Activated CD8-positive, alpha-beta memory T cell treated with anti-CD3 and anti-CD28 coated beads for 1 hour (primary cell): ENCODE measurements at places on chromosomes 7 and 10.

DNA sequence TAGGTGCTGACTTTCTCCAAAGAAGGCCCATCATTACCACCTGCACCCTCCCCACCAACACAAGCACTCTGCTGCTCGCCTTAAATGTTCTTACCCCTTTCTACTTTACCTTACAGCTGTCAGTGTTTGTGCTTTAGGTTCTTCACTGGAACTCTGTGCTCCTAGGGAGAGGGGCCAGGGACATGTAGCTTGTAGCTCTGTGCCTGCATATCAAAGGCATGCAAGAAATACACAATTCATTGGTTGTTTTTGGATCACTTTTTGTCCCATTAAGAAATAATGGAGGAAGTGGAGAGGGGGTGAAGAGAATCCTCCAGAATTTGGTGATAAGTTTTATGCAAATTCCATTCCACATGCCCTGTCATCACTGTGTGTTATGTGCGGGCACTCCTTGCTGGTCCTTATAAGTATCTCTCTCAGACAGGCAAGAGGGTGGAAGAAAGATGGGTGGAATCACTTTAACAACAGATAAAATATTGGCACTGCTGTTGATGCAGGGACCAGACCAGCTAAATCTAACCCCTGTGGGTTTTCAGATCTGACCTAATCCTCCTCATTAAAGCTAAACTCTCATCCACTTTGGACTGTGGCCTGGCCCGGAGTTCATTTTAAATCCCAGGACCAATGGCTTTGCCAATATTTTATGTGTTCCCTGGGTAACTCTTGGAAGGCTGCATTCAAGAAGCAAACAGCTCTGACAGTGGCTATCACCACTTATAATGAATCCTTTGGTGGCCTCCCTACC lies 375.8 kb upstream of the NFE2L3 start:
- no peak for DNase-seq

- DNase-seq = no peak
These were observed 11.8 kb upstream of the PNLIPRP2 start for GRCh38 chr10:116608686-116609594.

DNA sequence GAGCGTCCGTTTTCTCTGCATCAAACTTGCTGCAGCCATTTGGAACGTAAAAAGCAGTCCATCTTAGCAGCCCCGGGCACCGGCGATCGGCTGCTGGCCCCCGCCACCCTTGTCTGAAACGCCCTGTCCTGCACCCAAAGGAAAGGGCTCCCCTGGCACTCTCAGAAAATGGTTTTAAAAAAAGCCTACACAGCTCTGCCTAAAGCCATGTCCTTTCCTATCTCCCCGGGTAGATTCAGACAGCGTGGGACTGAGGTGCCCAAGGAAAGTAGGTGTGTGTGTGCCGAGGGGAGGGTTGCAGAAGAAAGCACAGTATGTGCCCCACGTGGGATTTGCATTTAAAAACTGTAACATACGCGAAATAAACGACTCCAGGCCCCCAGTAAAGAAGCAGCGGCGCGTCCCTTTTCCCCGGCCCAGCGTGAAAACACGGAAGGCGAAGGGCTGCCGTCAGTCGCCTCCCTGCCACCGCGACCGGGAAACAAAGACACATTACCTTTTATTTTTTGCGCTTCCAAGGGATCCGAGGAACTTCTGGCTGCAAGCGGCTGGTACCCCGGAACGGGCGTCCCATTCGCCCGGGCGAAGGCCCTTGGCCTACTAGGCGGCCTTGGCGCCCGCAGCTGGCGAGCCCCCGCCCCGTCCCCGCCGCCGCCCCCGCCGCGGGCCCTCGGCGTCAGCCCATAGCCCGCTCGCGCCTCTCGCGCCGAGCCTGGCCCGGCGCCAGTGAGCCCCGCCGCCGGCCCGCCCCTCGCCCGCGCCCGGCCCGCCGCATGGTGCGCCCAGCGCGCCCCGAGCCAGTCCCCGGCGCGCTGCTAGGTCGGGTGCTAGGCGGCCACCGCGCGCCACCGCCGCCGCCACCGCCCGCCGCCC lies 304.6 kb downstream of the PRPF18 start:
- DNase-seq = no peak

GRCh38 chr10:35927341-35927740 lies 285.2 kb upstream of the FZD8 start:
- no peak for DNase-seq

- DNase-seq = no peak
These were observed 34.5 kb downstream of the ADAP1 start for GRCh38 chr7:919924-920341.

DNA sequence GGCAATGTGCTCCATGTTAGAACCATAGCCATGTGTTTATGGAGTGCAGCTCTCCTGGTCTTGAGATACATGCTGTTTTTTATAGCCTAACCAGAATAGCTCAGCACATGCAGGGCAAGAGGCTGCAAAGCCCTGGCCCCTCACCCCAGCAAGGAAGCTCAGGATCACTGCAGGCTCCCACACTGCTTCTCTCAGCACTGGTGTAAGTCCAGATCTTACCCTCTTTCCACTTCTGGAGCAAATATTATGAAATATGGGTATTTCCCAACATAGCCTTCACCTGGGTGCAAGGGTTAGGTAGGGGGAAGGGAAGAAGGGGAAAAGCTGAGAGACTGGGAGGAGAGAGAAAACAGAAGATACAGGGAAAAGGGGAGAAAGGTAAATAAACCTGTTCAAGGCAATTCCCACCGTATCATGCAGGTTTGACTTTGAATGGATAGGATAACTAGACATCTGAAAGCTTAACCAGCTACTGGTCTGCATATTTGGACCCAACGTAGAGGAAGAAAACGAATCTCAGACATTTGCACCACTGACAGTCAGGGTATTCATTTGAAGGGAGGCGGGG lies 19.7 kb downstream of the SKIDA1 start:
- no peak for DNase-seq

- no peak for DNase-seq
These were observed 29.8 kb upstream of the VCL start for GRCh38 chr10:73968098-73968521.

- no peak for DNase-seq
These were observed 59.8 kb downstream of the COL13A1 start for GRCh38 chr10:69861251-69862240.

- no peak for DNase-seq
These were observed 1.0 kb upstream of the PLXDC2 start for GRCh38 chr10:19815036-19815730.

DNA sequence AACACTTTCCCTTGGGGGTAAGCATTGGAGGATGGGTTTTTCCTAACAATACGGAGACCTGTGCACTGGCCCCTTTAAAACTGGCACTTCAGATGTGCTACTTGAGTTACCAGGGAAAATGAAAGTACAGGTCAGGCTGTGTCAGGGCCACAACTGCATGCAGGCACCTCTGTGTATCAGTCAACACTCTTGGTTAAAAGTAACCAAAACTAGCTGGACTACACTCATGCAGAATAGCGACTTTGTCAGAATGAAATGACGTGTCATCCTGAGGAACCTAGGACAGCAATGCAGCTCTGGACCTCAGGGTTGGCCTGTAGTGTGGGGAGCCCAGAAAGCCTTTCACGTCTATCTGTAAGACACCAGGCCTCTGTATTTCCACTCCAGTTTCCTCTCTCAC lies 33.8 kb upstream of the SMKR1 start:
- DNase-seq = no peak

DNA sequence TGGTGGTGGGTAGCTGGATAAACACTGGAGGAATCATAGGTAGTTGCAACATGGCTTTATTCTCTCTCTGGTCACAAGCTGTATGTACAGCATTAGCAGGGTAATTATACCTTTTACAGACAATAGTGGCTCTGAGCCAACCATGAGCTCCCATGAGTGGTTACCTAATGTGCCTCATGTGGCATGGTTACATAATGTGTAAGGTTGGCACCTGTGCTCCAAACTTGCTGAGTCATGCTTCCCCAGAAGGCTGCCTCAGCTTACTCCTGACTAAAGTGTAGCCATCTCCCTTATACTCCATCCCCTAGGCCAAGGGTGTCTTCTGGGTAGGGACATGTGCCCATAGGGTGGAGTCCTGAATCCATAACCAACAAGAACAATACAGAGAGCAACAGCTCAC lies 345.3 kb upstream of the SEMA3C start:
- no peak for DNase-seq

DNA sequence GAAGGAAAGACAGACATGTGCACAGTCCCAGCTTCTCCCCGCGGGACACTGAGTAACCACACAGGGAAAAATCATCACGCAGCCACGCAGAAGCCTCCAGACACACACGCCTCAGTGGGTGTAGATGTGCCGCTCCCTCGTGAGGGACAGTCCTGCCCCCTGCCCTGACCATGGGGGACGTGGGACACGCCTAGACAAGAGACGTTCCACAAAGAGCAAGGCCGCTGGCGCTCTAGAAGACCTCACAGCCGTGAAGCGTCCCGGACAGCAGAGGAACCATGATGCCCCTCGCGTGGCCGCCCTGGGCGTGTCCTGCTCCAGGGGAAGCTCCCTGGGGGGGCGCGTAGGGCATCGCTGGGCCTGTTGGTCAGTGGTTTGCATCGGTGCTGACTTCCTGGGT lies 210.8 kb downstream of the DNAJB6 start:
- no peak for DNase-seq

DNA sequence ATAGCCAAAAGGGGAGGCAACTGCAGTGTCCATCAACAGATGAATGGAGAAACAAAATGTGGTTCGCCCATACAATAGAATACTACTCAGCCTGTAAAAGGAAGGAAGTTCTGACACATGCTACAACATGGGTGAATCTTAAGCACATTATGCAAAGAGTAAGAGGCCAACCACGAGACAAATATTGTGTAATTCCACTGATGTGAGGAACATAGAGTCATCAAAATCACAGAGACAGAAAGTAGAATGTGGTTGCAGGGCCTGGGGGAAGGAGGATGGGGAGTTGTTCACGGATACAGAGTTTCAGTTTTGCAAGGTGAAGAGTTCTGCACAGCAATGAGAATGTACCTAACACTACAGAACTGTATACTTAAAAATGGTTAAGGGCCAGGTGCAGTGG lies 13.7 kb upstream of the C10orf71 start:
- DNase-seq = no peak

GRCh38 chr7:27533652-27534081 lies 129.0 kb downstream of the HIBADH start:
- no peak for DNase-seq

GRCh38 chr10:122368502-122369254 lies 5.8 kb upstream of the PLEKHA1 start:
- no peak for DNase-seq

DNA sequence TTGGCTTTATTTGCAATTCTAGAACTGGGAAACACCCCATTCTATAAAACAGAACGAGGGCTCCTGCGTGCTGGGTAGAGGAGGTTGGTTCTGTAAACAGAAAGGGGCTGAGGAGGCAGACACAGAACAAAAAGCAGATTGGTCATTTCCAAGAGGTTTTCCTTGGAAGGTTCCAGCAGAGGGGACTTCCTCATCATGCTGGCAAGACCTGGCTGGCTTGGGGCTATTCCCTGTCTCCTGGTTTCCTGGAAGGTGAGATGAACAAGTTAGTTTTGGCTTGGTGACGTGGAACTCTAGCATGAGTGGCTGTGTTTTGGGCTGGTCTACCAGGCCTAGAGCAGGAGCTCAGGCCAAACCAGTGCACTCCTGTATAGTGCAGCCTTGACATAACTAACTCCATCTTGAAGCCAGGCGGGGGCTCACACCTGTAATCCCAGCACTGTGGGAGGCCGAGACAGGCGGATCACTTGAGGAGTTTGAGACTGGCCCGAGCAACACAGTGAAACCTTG lies 26.1 kb upstream of the DNAJB6 start:
- no peak for DNase-seq

GRCh38 chr7:83211685-83212084 lies 49.0 kb upstream of the PCLO start:
- DNase-seq = no peak

DNA sequence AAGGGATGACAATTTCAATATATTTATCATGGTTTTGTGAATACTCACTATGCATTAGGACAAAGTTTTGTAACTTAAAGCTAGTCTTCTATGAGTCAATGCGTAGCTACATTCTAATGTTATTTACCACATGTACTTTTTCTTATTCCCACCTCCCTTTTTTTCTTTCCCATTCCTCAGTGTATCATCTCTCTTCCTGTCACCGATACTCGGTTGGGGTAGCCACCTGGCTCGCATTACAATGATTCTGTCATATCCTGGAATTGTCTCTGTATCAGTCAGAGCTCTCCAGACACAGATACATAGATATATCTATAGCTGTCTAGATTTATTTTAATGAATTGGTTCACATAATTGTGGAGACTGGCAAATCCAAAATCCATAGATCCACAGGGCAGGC lies 9.8 kb upstream of the RALA start:
- DNase-seq = no peak

- DNase-seq = no peak
These were observed at the start of gene EMX2 for GRCh38 chr10:117542706-117543224. Gene EMX2, plus strand, starts transcription at chr10:117542746. Its CDS starts 522 bp downstream, at chr10:117543268.

DNA sequence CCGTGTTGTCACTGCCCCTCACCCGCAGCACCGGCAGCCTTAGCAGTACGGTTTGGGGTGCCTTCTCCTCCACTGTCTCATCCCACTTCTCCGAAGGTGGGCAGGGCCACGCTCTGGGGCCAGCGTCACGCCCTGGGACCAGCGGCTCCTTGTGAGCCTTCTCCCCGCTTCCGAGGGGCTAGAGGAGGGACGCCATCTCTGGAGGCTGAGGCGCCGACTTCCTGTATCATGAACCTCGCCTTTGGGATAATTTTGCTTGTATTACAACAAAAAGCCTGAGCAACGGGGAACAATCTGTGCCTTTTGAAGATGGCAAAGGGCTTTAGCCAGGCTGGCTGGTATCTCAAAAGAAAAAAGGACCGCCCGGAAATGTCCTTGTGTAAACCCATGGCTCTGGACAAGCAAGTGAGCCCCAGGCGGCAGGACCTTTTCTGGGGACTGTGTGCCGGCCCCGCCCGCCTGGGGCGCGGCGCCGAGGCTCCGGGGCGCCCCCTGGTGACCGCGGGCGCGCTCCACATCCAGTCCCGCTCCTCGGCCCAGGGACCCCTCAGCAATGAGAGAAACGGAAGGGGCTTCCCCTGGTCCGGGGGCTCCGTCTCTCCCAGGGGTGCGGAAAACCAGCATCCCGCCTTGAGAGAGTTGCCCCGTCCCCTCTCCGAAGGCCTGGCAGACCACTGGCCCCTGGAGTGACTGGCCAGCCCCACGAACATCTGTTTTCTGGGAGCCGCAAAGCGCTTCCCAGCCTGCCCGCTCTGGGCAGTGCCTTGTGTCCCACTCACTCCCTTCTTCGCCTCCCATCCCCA lies 3.8 kb downstream of the DEPP1 start:
- DNase-seq = peak; percentile 43

DNA sequence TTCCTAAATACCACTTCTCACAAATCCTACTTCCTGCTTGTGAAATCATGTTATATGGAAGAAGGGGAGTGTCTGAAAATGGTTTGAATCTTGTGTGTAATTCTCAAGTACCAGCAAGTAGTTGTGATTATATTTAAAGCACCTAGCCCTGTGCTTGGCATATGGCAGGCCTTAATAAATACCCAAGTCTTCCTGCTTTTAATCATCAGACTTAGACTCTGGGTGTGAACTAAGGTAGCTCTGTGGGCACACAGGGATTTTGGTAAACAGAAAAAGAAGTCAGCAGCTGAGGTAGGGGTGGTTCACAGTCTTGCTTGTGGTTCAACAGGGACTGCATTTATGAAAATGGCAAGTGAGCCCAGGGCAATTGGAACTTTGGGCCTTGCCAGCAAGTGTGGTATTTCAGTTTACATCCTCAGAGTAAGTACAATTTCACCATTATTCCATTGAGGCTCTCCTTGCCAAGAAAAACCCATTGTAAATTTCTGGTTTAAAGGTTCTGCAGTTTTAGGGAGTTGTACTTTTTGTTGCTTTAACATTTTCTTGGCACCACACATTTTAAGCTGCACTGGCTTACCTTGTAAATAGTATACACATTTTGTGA lies 215.5 kb downstream of the AUTS2 start:
- no peak for DNase-seq

GRCh38 chr10:76962851-76963250 lies 674.8 kb downstream of the KCNMA1 start:
- DNase-seq = no peak
